Renal cortex interstitium (tissue), 15 donors: ENCODE measurements at places on chromosomes 13 and 19. TPM values are rescaled to one million over a fixed set of nuclear protein-coding genes. Genes with fewer than 3 reads are reported as not detected.

CTU1 gene
- 2.1 TPM for polyA plus RNA-seq

OR4F17 gene
- polyA plus RNA-seq: not detected

ZNF221 gene
- polyA plus RNA-seq: 9.3 TPM

GRCh38 chr13:97058391-97058790 is 64.1 kb upstream of the OXGR1 start:
- DNase-seq: no peak

GRCh38 chr13:102897371-102898138 is 51.7 kb downstream of the ERCC5 start:
- DNase-seq: no peak

GRCh38 chr19:56393119-56394012 is at the start of gene ZNF582:
Gene ZNF582, minus strand, starts transcription at chr19:56393534. Its CDS starts 1,782 bp downstream, at chr19:56391752.
- DNase-seq: peak; percentile 93
